ENCODE measurements at places on chromosomes 1 and 21. TPM values are rescaled to one million over a fixed set of nuclear protein-coding genes. Genes with fewer than 3 reads are reported as not detected.

HPDL gene
- total RNA-seq = 15.0 TPM

RGS16 gene
- not detected for total RNA-seq

ANGPTL3 gene
- under 0.01 TPM for total RNA-seq

SYT6 gene
- not detected for total RNA-seq

CHD1L gene
- total RNA-seq = 70.3 TPM

CENPF gene
- total RNA-seq = 90.5 TPM

CNN3 gene
- 332 TPM for total RNA-seq

FNBP1L gene
- 14.5 TPM for total RNA-seq

INSRR gene
- total RNA-seq = not detected

KIRREL1 gene
- total RNA-seq = 103 TPM

KCNJ10 gene
- not detected for total RNA-seq

OR14A16 gene
- not detected for total RNA-seq

LY9 gene
- total RNA-seq = not detected

OSCP1 gene
- total RNA-seq = 8.3 TPM

FCRLA gene
- total RNA-seq = 78.5 TPM

TTC22 gene
- under 0.01 TPM for total RNA-seq

SYDE2 gene
- total RNA-seq = 2.4 TPM

PDE4B gene
- total RNA-seq = 168 TPM

ZNF670 gene
- total RNA-seq = 1.8 TPM

PRRX1 gene
- 0.34 TPM for total RNA-seq

SYCP1 gene
- total RNA-seq = not detected

TAS1R1 gene
- total RNA-seq = not detected

BARHL2 gene
- total RNA-seq = not detected

LCA5L gene
- 0.33 TPM for total RNA-seq

LCK gene
- total RNA-seq = not detected

NECTIN4 gene
- not detected for total RNA-seq

LIPI gene
- total RNA-seq = not detected

UTS2 gene
- not detected for total RNA-seq

PM20D1 gene
- total RNA-seq = not detected

ABCA4 gene
- not detected for total RNA-seq

NCAM2 gene
- total RNA-seq = 10.0 TPM

COX20 gene
- total RNA-seq = 25.8 TPM

FCRL5 gene
- total RNA-seq = not detected

ISG20L2 gene
- total RNA-seq = 31.3 TPM

BGLAP gene
- total RNA-seq = 0.33 TPM

CD164L2 gene
- total RNA-seq = not detected

LIN28A gene
- total RNA-seq = not detected

TUFT1 gene
- total RNA-seq = 24.1 TPM

SIM2 gene
- total RNA-seq = not detected

ADAM30 gene
- not detected for total RNA-seq

GJC2 gene
- total RNA-seq = 0.36 TPM

JMJD4 gene
- total RNA-seq = 34.4 TPM

ANXA9 gene
- not detected for total RNA-seq

IFI44 gene
- total RNA-seq = 184 TPM

DEDD gene
- total RNA-seq = 28.6 TPM

LAMC2 gene
- total RNA-seq = 0.34 TPM

SERINC2 gene
- 3.5 TPM for total RNA-seq

LRRC52 gene
- not detected for total RNA-seq

ROR1 gene
- 3.0 TPM for total RNA-seq

VSIG8 gene
- total RNA-seq = under 0.01 TPM

CFAP107 gene
- not detected for total RNA-seq

TMEM51 gene
- 31.3 TPM for total RNA-seq

GPR61 gene
- under 0.01 TPM for total RNA-seq

CD1B gene
- total RNA-seq = not detected

OR2L2 gene
- not detected for total RNA-seq

GBP7 gene
- total RNA-seq = not detected

WDR64 gene
- total RNA-seq = not detected

RNF186 gene
- total RNA-seq = not detected

FAM72B gene
- 4.0 TPM for total RNA-seq
